ENCODE measurements at places on chromosomes 5 and 9. TPM values are rescaled to one million over a fixed set of nuclear protein-coding genes. Genes with fewer than 3 reads are reported as not detected.

Gene PAX5
- not detected for total RNA-seq

Gene OTULINL
- total RNA-seq: 0.99 TPM

Gene INSL4
- total RNA-seq: 1.0 TPM

Gene ZNF300
- total RNA-seq: 4.0 TPM

Gene KCNMB1
- not detected for total RNA-seq

Gene PCDHB14
- total RNA-seq: 0.65 TPM

Gene EQTN
- 0.78 TPM for total RNA-seq

Gene ADCY2
- total RNA-seq: not detected

Gene F2RL1
- total RNA-seq: 23.4 TPM

Gene ACOT12
- total RNA-seq: not detected

Gene SCGB3A2
- not detected for total RNA-seq

Gene IL33
- 17.4 TPM for total RNA-seq

Data from airway epithelial cell (primary cell).